ENCODE measurements at places on chromosomes 3 and 15.

DNA sequence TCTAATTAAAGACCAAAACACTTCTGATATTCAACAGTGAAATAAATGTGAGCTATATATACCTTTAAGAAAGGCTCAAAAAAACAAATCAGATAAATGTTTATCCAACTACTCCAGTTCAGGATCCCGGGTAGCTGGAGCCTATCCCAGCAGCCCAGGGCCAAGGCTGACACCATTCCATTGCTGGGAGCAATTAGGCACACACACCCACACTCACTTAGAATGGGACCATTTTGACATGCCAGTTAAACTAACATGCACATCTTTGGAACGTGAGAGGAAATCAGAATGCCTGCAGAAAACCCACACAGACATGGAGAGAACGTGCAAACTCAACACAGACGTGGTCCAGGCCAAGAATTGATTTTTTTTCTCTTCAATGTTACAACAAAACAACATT is 30.0 kb upstream of the PLSCR4 start:
- peak; percentile 21 for DNase-seq

- no peak for DNase-seq
Observed at GRCh38 chr3:134453631-134454030, 32.2 kb downstream of the ANAPC13 start.

DNA sequence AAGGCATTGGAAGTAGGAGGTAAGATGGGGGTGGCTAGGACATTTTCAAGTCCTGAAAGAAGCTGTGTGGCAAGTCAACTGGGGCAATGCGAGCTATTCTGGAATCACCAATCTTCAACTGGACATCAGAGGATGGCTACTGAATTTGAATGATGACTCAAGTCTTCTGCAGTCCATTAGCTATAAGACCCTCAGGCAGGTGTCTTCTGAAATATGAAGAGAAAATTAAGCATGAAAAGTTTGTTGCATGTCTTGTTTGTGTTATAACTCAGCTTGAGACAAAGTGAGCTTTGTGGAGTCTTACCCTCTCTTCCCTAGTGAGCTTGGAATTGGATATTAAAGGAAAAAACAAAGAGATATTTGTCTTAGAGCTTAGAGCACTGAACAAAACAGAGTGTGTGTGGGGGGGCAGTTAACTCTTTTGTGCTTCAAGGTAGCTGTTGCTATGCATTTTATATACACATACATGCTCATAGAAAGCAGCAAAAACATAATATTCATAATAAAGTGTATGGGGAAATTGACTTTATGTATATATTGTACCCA is 979.1 kb downstream of the MCTP2 start:
- DNase-seq, result no peak

DNA sequence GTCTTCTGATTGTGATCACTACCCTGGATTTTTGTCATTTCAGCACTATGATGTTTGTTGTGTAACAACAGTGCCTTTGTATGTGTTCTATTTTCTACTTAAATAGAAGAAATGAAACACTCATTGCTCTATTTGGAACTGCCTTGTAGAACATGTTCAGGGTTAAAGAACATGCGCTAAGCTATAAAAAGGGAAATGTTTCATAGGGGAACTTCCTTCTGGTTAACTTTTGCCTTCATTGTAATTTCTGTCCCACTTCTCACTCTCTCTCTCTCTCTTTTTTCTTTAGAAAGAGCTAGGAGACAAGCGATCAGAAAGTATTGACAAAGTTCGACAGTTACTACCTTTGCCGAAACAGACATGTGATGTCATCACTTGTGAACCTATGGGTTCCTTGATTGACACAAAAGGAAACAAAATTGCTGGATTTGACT is at the start of gene P2RY12:
Gene P2RY12 (minus strand): TSS at position 13 of the 434 bp plus-strand sequence. CDS start 45,908 bp downstream, outside the sequence.
- DNase-seq, result no peak

GRCh38 chr15:59352683-59353082 is 20.0 kb downstream of the MYO1E start:
- no peak for DNase-seq

DNA sequence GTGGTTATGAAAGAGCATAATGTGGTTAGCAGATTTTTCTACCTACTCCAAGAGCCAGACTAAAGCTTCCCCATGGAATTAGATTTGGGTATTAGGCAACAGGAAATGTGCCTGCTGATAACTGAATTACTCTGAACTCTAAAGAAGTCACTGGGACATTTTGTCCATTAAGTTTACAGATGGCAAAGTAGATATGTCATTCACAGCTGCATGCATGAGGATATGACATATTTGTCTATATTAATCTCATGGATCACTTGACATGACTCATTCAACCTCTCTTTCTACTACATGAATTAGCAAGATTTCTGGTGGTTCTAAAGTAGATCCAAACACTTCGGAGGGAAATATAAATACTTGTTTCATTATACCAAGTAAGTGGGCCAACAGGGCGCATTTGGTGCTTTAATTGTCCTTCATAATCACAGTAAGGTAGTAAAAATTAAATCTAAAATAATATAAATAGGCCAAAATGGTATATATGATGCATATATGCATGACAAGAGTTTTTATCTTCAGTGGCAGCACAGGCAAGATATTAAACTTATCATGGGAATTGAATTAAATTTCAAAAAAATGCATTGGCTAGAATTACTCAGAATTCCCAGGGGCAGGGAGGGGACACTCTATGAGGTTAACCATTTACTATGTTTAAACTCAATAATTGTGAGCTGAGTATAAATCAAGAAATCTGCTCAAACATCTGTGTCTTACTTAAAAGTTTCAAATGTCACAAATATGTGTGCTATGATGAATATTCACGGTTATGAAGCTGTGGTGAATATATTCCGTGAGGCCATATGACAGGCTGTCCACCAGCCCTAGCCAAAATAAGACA is 365.3 kb upstream of the KCNMB2 start:
- peak; percentile 98 for DNase-seq

- DNase-seq, result peak; percentile 46
Observed at GRCh38 chr15:66565741-66566144, at the start of gene LCTL. TSS of gene LCTL (minus strand) at chr15:66565998. CDS start at chr15:66565365, 633 bp downstream.

- DNase-seq, result peak; percentile 68
Observed at GRCh38 chr3:124351430-124352148, 359.7 kb upstream of the ROPN1 start.

GRCh38 chr3:5310509-5310908 is 123.0 kb downstream of the EDEM1 start:
- no peak for DNase-seq

DNA sequence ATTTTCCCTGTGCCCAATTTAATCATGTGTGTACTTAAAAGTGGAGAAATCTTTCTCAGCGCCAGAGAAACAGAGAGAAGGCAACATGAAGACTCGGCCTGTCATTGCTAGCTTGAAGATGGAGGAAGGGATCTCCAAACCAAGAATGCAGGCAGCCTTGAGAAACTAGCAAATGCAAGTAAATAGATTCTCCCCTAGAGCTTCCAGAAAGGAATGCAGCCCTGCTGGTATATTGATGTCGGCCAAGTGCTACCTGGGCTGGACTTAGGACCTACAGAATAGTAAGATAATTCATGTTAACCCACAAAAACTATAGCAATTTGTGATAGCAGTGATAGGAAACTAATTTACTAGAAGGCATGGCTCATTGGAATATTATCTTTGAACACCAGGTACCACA is 150.9 kb upstream of the ABI3BP start:
- no peak for DNase-seq

- DNase-seq, result peak; percentile 75
Observed at GRCh38 chr3:172321035-172321434, 127.2 kb downstream of the GHSR start.

DNA sequence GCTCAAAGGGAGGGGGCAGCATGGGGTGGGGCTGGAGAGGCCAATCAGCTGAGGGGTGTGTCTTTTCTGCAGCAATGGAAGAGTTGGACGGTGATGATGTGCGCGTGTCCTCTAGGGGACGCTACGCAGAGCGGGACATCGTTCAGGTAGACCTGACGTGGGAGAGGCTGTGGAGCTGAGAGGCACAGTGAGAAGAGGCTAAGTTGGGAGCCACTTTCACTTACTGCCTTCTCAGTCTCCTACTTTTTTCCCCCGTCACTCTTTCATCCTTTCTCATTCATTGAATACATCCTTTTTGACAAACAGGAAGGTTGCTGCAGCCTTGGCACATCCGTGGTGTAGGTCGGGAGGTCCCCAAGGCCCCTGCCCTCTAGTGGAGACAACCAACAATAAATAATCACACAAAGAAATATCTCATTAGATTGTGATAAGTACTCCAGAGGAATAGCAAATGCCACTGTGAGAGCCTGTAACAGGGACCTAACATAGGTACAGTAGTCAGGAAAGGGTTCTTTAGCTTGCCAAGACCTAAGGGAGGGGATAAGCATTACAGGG is 4.4 kb upstream of the BRPF1 start:
- no peak for DNase-seq

GRCh38 chr3:46705022-46705530 is 3.9 kb downstream of the TMIE start:
- DNase-seq, result peak; percentile 62

All from fibroblast of mammary gland (primary cell).